ENCODE measurements at places on chromosomes 1 and 21.

DNA sequence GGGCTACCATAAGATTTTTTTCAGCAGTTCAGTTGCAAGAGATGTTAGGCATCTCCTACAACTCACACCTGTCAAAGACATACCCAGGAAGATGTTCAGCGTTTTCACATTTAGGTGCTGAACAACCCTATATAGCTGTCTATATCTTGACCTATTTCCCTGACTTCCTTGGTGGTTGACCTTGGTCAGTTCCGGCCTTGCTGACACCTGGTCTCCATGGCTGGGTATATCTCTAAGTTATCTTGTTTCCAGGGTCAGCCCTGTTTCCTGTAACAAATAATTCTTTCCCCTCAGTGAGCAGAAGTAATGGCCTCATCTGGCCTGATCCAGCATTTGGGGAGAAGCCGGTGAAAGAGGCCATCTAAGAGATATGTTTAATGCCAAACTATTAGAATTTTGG lies 2.4 kb upstream of the BTG2 start:
- no peak for DNase-seq

- no peak for DNase-seq
These were observed 15.5 kb downstream of the DPYD start for GRCh38 chr1:97905141-97905940.

GRCh38 chr1:209790286-209791193 lies 6.2 kb upstream of the C1orf74 start:
- DNase-seq = no peak

GRCh38 chr21:26041431-26042180 lies 129.0 kb downstream of the APP start:
- no peak for DNase-seq

- DNase-seq = no peak
These were observed 3.5 kb downstream of the EPHX1 start for GRCh38 chr1:225813214-225813964.

GRCh38 chr1:37035796-37036666 lies 1.7 kb upstream of the GRIK3 start:
- DNase-seq = no peak

DNA sequence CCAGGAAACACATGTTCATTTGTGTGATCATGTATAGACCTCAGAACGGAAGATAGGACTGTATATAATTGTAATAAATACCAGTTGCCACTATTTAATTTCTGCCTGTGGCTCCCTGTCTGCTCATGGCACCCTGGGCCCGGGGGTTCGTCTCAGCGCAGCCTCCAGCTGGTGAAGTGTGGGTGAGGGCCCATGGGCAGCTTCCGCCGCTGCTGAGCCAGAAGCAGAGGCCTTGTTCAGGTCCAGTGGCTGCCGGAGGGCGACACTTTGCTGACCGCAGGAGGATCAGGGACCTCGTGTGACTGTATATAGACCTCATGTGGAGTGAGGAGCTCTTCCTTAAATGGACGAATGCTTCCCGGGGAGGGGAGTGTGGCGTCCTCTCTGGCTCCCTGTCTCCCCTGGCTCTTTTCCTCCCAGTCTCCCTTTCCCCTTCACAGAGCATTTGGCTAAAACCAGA lies 155.9 kb downstream of the PEX14 start:
- DNase-seq = no peak

- no peak for DNase-seq
These were observed 56.8 kb upstream of the CFHR3 start for GRCh38 chr1:196717868-196718267.

Data from activated CD8-positive, alpha-beta memory T cell treated with anti-CD3 and anti-CD28 coated beads for 1 hour (primary cell).